HCT116 (cell line): ENCODE measurements at places on chromosomes 4 and X. TPM values are rescaled to one million over a fixed set of nuclear protein-coding genes. Genes with fewer than 3 reads are reported as not detected.

- no peak for DNase-seq
Measured at GRCh38 chr4:118046323-118046722, 12.0 kb downstream of the NDST3 start.

Gene GAGE12J
- total RNA-seq = not detected

- DNase-seq = no peak
Measured at GRCh38 chrX:22974616-22975015, 25.1 kb upstream of the DDX53 start.

Gene CTAG1A
- total RNA-seq = not detected

Gene PAGE2B
- total RNA-seq = not detected

GRCh38 chr4:153763404-153763803 lies 3.6 kb upstream of the RNF175 start:
- no peak for DNase-seq
